ENCODE measurements at places on chromosomes 4 and X.

DNA sequence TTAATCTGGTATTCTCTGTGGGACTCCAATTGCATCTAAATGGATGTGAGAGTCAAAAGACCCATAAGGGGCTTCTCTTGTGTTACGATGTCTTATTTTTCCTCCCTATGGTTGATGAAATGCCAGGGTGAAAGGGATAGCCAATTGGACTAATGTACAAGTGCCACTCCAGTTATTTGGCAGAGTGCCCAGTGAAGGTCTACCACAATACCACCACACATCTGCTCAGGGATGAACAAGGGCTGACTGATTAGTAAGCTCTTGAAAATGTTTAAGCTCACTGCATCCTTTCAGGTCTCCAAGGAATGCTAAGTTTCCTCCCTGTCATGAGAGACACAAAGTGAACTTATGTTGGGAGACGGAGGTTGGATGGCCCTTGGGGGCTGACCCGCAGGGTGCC is 57.8 kb downstream of the HEPH start:
- DNase-seq, result no peak

DNA sequence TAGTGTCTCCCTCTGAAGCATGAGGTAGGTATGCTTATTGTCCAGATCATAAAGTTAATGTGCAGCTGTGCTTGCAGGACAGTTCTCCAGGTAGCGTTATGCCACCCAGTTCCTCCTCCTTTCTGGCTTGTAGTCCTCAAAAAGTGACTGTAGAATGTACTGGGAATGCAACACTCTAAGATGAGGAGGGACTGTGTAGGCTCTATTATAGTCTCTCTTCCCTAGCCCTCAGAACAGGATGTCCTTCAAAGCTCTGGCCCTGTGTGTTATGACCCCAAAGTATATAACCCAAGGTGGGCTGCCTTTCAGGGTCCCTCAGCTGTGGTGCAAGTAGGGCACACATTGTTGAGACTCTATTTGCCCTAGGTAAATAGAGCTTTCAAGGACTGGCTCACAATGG is 20.8 kb upstream of the MANBA start:
- no peak for DNase-seq

GRCh38 chrX:149516604-149517003 is 11.5 kb upstream of the IDS start:
- no peak for DNase-seq

GRCh38 chr4:15868111-15868510 is 70.4 kb downstream of the FGFBP1 start:
- DNase-seq, result no peak

DNA sequence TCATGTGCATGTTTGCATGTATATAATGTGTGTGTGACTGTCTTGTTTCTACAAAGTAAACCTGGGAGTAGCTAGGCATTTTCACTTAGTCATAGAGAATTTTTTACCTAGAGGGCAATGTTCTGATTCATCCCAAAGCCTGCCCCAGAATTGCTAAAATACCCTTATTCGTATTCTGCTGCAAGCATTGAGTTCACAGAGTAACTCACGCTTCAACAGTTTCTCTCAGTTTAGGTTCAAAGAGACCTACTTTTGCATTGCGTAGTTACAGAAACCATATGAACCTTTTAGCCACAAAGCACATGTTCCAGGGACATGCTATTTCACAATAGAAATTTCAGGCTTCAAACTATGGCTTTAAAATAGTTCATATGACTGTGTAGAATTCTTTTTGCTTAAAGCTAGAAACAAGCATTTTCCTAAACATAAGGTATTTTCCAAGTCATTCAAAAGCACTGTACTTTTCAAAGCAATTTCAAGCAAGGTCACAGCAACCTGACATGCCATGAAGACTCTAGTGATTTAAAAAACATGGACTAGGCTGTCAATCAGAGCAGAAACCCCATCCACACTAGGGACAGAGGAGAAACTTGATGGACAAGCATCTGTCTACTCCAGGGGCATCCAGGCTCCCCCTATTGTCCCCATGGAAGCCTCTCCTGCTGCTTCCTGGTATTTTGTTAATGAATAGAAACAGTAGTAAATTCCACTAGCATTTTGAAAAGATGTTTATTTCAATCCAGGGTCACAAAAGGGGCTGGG is 81.5 kb upstream of the MAPK10 start:
- no peak for DNase-seq

- no peak for DNase-seq
Measured at GRCh38 chr4:41426539-41426938, 111.4 kb upstream of the LIMCH1 start.

DNA sequence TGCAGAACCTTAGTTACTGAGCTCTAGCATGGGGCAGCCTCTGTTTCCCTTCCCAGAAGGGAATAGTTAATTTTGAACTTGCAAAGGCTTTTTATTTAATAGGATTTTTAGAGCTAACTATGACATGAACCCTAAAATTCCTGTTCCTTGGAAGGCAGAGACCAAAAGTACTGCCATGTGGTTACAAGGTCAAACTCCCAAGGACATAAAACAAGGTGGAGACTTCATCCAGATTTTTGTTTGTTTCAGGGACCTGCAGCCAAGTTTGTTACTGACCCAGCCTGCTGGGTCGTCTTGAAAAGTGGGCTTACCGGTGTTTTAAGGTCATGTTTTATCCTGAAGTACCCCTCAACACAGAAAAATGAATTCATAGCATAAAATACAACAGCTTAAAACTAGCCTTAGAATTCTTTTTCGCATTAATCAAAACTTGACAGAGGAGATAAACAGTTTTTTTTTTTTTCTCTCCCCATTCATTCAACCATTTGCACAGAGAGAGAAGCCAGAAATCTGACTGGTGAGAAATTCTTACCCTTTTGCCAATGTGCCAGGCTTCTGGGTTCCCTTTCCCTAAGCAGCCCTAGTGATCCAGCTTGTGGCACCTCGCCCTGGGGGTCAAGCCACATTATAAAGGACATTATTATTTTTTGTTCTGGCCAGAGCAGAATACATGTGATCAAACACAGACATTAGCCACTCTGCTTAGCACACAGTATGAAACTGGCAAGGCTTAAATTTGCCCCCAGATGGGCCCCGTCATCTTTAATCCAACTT is 21.5 kb upstream of the GRPEL1 start:
- DNase-seq, result no peak

Data from stimulated activated CD8-positive, alpha-beta memory T cell treated with anti-CD3 and anti-CD28 coated beads, Interleukin-7, amount 100 ng/mL, for 4 hours (primary cell).